Renal cortical epithelial cell (primary cell): ENCODE measurements at places on chromosomes 4 and X.
A peak's percentile ranks its signal among the peaks of the same experiment; 100 is the strongest.

- DNase-seq: no peak
Observed at GRCh38 chr4:92651536-92651935, 347.8 kb downstream of the GRID2 start.

DNA sequence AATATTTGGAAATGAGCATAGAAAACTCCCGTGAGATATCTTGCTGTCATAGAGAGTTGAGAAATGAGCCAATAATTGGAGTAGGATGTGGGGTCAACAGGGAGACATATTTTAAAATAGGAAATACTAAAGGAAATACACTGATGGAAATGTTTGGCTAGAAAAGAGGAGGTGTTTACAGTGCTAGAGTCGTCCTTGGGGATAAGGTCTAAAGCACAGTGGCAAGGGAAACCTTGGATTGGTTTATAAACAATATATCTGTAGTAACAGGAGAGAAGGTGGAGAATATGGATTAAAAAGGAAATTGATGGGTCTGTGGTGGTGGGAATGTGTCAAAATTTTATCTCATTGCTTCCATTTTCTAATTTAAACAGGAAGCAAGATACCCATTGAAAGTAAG is 82.1 kb downstream of the PPEF2 start:
- DNase-seq: no peak

- DNase-seq: peak; percentile 51
Observed at GRCh38 chr4:108045687-108046024, 56.0 kb downstream of the HADH start.

DNA sequence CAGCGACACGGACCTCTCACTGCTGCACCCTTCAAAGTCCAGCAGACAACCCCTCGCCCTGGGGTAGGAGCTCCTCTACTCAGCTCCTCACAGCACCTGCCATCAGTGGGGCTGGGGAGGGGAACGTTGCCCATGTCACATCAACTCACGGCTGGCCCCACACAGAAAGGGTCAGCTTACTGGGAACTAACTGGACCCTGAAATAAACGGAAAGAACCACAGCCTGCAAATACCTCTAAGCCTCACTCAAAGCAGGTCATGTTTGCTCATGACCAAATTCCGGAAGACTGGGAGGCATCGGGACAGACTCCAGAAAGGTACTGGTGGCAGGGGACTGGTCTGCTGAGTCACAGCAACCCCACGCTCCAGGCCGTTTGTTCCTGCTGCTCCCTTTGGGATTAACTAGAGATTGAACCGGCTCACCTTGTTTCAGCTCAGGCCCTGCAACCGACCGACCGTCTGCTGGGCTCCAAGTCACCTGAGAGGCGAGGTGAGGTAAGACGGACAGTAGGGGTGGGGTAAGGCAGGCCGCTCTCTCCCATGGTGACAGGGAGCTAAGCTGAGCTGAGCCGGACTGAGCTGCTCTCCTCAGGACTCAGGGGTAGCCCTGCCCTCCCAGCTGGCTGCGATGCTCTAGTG is 5.6 kb downstream of the G6PD start:
- DNase-seq: peak; percentile 68

- DNase-seq: peak; percentile 94
Observed at GRCh38 chr4:100736641-100737451, 219.0 kb upstream of the EMCN start.

- DNase-seq: no peak
Observed at GRCh38 chr4:6121276-6121850, 79.0 kb downstream of the JAKMIP1 start.

GRCh38 chr4:48109413-48110263 is 24.4 kb downstream of the TXK start:
- DNase-seq: peak; percentile 75

- no peak for DNase-seq
Observed at GRCh38 chrX:24761306-24761705, 67.6 kb downstream of the POLA1 start.

GRCh38 chr4:12852338-12853307 is 631.5 kb downstream of the RAB28 start:
- peak; percentile 88 for DNase-seq

DNA sequence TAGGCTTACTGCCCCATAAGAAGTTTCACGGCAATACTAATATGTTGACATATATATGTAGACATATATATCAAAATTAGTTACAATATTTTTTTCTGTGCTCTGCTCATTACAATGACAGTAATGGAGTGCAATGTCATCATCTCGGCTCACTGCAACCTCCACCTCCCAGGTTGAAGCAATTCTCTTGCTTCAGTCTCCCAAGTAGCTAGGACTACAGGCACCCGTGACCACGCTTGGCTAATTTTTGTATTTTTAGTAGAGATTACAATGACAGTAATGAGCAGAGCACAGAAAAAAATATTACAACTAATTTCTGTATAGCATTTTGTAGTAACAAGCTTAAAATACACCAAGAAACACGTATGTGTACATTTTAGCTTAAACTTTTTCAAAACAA is 7.6 kb downstream of the EIF4E start:
- no peak for DNase-seq

DNA sequence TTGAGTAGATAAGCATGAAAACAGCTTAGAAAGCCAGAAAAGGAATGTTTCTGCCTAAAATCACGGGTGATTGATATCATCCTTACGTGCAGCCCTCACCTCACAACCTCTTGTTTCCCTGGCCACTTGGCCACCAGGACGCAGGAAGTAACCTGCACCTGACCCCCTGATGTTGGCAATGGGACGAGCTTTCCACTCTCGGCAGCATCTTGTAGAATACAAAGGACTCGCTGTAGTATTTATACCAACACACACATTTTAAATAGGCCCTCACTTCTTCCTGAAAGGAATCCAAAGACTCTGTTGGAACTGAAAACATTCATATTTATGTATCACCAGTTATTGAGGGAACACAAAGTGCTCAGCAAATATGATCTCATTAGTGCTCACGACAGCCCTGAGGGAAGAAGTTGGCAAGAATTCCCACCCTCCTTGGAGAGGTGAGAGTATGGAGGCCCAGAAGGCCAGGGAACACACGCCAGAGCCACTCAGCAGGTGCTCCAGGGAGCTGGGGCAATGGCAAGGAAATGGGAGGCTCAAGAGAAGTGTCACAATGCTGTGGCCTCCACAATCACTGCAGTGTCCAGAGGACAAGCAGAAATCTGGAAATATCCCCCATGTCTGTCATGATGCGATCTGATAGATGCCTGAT is 103.3 kb upstream of the KIT start:
- no peak for DNase-seq

- DNase-seq: no peak
Observed at GRCh38 chrX:117458243-117458968, 658.2 kb downstream of the KLHL13 start.

DNA sequence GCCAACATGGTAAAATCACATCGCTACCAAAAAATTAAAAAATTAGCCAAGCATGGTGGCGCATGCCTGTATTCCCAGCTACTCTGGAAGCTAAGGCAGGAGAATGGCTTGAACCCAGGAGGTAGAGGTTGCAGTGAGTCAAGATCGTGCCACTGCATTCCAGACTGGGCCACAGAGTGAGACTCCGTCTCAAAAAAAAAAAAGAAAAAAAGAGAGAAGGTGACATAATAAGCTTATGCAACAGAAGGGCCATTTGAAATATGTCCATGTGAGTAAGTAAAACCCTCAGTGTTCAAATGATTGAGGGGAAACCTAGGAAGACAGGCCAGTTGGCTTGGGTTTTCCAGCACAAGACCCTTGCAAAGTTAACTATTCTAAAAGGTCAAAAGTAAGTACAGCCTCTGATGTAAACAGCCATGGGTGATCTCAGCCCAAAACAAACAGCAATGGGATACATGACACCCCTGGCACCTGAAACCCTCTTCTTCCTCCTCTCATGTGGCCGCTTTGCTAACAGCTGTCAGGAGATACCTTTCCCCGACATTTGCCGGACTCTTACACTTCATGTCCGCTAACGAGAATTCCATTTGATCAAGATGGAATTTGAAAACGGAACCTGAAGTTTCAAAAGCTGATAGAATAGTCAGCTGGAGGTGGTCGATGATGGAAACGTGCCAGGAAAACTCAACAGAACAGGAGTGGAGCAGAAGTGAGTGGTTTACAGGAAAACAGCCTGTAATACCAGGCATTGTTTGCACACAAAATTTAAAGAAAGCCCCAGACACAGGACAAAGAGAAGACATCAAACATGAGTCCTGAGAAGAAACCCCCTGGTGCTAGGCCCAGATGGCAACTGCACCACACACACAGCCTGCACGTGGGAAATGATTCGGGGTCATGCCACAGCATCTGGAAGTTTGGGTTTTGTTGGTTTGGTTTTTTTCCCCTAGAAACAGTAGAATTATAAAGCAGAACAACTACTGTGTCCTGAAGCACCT is 93.0 kb upstream of the STS start:
- no peak for DNase-seq

DNA sequence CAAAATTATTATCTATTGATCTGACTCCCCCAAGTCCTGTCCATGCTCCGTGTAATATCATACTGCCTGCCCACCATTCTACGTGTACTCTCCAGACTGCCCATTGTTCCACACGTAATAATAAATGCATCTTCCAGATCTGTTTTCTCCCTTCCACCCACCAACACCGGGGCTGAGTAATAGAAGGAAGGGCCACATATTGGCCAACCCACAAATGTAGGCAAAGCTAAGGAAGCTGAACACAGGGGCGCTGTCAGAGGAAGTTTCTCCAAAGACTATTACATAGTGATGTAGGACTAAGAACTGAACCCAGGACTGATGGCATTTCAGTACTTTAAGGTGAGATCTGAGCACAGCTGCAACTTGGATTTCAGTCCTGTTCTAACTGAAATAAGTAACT is 135.8 kb upstream of the GUCY1A1 start:
- DNase-seq: no peak

GRCh38 chr4:152735906-152736305 is 43.6 kb downstream of the TIGD4 start:
- no peak for DNase-seq

GRCh38 chrX:68832101-68832416 is 3.2 kb downstream of the EFNB1 start:
- DNase-seq: peak; percentile 65

- peak; percentile 87 for DNase-seq
Observed at GRCh38 chr4:122827879-122828601, 1.4 kb downstream of the FGF2 start.

GRCh38 chr4:11441194-11441556 is 12.5 kb upstream of the HS3ST1 start:
- no peak for DNase-seq

DNA sequence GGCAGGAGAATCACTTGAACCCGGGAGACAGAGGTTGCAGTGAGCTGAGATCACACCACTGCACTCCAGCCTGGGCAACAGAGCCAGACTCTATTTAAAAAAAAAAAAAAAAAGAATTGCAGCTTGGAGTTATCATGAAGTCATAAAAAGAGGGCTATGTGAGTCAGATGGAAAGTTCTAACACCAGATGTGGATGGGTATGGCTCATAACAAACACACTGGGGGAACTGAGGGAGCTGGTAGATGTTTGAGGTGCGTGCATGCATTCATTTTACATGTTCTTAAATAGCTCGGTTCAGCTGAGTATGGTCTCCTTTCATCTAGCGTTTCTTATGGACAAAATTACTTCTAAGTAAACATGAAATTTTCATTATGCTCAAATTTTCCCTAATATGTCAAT is 11.7 kb downstream of the TRMT2B start:
- no peak for DNase-seq

DNA sequence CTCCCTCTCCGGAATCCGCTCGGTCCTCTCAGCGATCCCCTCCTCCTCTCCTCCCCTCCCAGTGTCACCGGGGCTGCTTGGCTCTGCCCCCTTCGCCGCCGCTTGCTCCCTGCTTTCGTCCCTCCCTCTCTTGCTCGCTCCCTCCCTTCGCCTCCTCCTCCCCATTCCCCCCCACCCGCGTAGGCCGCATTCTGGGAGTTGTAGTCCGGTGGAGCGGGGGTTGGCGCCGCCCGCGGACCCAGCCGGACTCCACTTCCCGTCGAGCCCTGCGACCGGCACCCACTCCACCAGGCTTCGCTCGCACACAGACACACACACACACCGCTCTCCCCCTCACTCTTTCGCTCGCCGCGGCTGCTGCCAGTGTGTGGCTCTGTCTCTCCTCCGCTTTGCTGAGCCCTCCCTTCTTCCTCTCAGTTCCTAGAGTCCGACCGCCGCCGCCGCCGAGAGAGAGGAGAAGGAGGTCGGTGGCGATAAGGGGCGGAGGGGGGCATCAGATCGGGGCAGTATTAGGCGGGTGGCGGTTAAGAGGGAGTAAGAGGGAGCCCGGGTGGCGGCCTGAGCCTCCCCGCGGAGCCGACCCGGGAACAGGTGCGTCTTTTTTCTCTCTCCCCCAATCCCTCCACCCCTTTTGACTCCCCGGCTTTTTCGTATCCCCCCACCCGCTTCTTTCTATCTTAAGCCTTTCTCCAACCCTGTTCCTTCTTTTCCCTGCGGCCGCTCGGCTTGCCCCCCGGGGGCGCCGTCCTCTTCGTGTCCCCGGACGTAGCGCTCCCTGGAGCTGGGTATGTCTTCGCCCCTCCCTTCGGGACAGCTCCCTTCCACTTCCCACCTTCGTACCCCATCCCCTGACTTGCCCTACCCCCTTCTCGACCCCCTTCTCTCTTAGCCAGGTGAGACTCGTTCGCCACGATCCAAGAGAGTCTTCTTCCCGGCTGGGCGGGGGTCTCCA is at the start of gene BCORL1:
Gene BCORL1, plus strand, starts transcription at position 336 of the 952 bp plus-strand sequence. CDS start 22,597 bp downstream, outside the sequence.
- peak; percentile 81 for DNase-seq

GRCh38 chr4:6568689-6569332 is 6.2 kb upstream of the MAN2B2 start:
- DNase-seq: peak; percentile 42

- no peak for DNase-seq
Observed at GRCh38 chr4:31343061-31343460, 622.9 kb downstream of the PCDH7 start.

DNA sequence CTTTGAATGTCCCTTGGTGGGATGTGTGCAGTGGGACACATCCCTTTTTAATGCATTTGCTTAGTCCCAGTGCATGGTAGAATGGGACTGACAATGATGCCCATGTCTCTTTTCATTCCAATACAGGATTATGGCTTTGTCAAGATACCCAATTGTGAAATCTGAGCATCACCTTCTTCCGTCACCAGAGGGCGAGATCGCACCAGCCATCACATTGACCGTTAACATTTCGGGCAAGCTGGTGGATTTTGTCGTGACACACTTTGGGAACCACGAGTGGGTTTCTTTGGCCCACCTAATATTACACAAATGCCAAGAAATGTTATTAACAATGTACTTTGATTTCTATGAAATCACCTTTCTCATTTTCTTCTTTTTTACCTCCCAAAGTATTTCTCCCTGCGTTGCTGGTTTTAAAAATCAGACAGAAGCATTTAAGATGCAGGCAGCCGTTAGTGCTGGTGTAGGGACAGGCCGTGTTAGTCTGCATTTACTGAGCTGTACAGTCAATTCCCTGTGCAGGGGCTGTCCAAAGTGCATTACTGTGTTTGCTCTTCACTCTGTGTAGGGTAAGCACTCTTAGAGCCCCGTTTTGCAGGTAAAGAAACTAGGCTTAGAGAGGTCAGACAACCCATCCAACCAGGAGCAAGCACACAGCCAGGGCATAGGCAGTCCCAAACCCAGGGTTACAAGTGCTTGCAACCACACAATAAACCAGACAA is 46.5 kb downstream of the CWH43 start:
- DNase-seq: peak; percentile 16

GRCh38 chr4:56723201-56723605 is 42.1 kb upstream of the HOPX start:
- peak; percentile 14 for DNase-seq

- DNase-seq: peak; percentile 23
Observed at GRCh38 chr4:147138171-147138570, 192.5 kb upstream of the TTC29 start.

GRCh38 chrX:118632862-118633261 is 94.5 kb upstream of the IL13RA1 start:
- no peak for DNase-seq

- no peak for DNase-seq
Observed at GRCh38 chr4:2587213-2587823, 50.9 kb downstream of the FAM193A start.

GRCh38 chrX:44012484-44013096 is 39.4 kb upstream of the NDP start:
- peak; percentile 94 for DNase-seq
